Activated naive CD8-positive, alpha-beta T cell treated with anti-CD3 and anti-CD28 coated beads, Interleukin-2, amount 50 U/mL, for 24 hours (primary cell): ENCODE measurements at places on chromosomes 4 and X.

- no peak for DNase-seq
These were observed 6.0 kb upstream of the SPCS3 start for GRCh38 chr4:176313596-176314336.

- DNase-seq: no peak
These were observed 8.6 kb downstream of the OPHN1 start for GRCh38 chrX:68424719-68425118.

DNA sequence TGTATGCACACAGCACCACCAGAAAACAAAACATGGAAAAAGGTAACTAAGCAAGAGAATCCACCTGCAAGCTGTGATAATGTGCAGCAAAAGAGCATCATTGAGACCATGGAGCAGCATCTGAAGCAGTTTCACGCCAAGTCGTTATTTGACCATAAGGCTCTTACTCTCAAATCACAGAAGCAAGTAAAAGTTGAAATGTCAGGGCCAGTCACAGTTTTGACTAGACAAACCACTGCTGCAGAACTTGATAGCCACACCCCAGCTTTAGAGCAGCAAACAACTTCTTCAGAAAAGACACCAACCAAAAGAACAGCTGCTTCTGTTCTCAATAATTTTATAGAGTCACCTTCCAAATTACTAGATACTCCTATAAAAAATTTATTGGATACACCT is 90.2 kb downstream of the TET2 start:
- no peak for DNase-seq

- DNase-seq: no peak
These were observed 8.6 kb downstream of the LCORL start for GRCh38 chr4:18012807-18013462.

DNA sequence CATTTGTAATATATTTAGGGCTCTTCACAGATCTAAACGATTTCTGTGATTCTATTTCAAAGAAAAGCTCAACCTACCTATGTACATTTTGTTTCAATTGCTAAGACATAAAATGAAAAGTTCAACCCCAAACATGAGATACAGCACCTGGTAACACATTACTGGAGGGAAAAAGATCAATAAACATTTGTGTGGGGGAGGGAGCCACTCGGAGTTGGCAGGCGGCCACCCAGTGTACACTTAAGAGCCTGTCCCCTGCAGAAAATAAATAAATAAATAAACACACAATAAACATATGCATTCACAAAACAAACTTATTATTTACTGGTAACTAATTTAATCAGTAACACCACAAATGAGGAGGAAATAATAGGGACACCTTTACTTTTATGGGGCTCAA is 19.3 kb downstream of the PRSS48 start:
- DNase-seq: no peak

- no peak for DNase-seq
These were observed 21.2 kb downstream of the CCDC160 start for GRCh38 chrX:134258202-134258601.

DNA sequence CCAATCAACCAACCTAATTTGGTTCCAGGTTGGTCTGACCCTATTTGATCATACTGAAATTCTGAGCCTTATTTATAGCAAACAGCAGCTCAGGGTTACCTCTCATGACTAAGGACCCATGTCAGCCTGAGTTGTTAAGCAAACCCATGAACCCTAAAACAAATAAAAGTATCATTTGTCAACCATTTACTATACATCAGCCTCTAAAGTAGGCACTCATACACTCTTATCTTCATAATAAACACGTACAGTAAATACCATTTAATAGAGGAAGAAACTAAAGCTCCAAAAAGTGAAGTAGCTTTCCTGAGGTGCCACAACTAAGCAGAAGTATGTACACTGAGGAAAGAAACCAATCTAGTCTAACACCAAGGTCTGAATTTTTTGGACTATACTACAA is 25.2 kb downstream of the MANBA start:
- DNase-seq: no peak

DNA sequence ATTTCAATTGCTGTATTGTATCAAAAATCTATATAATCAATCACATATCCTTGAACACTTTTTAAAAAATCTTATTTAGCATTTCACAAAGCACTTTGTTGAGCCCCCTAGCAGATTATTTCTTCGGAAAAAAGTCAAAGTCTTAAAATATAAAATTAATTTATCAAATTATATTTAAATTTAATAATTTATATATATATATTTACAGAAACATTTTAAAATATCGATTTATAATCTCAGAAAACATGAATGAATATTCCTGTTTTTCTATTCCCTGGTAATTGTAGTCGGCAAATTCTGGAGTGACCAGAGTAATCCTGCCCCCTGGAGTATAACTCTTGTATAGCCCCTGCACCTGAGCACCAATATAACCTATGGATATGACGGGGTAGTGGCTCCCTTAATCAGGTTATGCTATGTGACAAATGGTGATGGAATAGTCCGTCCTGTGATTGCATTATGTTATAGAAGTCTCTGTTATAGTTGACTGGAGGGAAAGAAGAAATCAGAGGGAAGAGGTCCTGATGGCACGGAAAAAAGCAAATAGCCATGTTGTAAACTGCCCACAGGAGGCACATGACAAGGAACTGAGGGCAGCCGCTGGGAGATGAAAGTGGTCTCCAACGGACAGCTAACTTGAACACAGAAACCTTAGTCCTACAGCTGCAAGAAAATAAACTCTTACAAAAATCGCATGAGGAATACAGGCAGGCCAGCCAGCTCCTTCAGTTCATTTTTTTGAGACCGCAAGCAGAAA is 1092.3 kb downstream of the ARAP2 start:
- DNase-seq: no peak

DNA sequence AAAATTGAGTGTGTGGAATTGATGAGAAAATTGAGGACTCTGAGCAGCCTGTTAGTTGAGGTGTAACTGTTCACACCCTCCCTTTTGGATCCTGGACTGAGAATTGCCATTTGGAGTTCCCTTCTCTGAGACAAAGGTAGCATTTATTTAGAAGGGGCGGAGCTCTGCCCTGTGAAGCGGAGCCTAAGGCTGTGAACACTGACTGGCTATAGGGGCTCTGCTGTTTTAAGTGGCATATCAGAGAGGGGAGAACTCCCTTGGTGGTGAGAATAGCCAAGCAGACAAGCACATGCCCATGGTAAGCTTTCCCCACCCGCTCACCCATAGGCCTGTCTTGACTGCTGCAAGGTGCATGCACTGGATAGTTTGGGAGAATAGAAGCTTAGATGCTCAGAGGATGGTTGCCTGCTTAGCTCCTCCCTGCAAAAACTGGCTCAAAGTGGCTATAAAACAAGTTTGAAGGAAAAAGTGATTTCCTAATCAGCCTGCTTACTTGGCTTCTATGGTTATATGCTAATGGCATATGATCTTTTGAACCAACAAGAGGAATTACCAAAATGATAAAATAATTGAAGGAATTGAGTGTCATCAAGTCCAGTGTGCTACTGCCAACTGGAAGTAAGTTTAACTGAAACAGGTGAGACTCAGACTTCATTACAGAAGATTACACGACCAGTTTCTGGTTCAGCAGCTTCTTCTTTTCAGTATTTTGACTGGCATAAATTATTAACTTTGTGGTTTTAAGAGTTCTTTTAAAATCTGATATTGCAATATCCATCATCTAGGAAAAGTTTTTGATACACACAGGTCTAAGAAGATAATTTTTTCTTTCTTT is 108.4 kb downstream of the AFF1 start:
- DNase-seq: no peak

DNA sequence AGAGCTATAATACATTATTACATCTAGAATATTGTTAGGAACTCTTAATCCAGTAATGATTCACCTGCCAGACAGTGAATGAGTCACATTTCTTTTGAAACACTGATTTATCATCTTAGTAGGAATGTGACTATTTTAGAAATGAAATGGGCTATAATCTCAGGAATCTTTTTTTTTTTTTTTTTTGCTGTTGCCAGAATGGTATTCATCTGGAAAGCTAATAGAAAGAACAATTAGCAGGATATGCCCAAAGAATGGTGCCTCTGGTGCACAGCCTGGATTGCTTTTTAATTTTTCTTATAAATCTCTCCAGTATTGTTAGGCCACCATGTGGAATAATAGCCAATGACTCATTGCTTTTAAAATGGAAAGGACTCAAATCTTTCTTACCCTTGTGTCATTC is 181.1 kb upstream of the SMIM31 start:
- DNase-seq: no peak

DNA sequence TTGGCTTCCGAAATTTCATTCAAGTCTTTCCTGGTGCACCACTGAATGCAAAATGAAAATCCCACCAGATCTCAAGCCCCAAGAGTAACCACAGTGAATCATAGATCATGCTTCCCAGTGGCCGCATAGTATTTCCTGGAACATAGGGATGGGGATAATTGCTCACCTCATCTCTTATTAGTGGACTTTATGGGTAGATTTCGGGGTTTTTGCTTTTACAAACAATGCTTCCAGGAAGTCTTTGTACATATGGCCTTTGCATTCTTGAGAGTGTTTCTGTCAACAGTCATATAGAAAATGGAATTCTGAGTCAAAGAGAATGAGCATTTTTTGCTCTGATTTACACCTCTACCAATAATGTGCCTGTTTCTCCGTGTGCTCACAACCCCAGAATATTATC is 53.4 kb downstream of the PPEF2 start:
- DNase-seq: no peak

DNA sequence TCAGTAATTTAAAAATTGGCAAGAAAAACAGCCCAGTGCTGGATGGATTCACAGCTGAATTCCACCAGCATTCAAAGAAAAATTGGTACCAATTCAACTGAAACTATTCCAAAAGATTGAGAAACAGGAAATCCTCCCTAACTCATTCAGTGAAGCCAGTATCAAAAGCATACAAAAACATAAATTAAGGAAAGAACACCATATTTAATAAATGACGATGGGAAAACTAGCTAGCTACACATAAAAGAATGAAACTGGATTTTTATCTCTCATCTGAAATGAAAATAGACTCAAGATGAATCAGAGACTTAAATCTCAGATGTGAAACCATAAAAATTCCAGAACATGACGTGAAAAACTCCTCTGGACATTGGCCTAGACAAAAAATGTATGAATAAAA is 516.8 kb upstream of the SPANXN1 start:
- no peak for DNase-seq

DNA sequence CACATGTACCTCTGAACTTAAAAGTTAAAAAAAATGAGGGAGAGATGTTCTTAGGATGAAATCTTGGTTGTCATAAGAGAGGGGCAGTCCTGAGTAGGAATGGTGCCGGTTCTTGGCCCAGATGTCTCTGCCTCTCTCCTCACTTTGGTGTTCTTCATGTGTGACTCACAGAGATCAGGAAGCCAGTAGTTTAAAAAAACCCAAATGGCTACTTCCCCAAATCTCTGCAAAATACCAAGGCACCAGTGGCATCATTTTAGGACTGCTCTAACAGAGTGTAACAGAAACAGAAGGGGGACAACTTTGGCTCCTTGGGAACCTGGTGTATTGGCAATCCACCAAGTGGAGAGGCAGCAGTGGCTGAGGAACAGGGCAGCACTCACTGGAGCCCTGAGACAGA is 116.8 kb downstream of the SCD5 start:
- no peak for DNase-seq

DNA sequence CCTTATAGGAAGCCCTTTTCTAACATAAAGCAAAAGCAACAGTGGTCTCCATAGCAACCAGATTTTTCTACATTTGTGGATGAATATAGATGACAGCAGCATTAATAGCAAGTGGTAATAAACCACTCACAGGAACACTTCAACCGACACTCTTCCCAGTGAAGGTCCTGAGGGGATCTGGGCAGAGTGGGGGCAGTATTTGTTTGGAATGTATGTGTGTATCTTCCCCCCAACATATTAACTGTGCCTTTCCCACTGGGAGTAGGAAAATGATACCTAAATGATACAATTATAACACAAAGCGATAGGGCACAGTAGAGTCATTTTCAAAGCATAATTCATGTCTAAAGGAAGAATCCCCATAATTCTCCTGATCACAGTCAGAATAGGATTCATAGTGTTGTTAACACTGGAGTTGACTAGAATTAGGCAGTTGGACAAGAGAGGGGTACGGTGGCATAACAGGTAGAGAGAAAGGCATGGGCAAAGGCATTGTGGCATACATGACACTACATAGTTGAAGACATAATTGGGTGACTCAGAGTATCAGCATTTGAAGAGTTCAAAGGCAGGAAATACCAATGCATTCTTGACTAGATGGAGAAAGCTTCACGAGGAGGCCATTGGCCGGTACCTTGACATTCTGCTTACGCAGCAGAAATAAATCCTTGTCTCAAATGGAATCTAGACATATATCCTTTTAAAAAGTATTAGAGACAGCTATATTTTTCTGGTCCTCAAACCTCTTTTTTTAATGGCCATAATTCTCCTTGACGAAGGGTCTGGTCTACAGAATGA is 15.2 kb downstream of the CAPN6 start:
- no peak for DNase-seq

- no peak for DNase-seq
These were observed 39.3 kb upstream of the LPAR4 start for GRCh38 chrX:78708262-78708661.

DNA sequence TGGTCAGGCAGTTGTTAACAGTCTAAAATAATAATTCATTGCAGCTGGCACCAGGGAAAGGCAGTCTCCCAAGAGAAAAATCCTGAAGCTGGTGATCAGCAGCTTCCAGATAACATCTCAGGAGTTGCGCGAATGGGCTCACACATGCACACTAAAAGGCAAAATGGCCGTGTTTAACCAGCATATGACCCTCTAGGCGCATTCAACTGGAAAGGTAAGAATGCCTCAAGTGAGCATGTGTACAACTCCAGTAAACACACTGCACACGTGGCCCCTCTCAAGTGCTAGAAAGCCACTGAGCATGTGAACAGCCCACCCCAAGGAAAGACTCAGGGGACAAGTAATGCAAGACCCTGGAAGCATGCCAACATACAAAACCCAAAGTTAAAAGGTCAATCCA is 33.1 kb downstream of the STPG2 start:
- DNase-seq: no peak

DNA sequence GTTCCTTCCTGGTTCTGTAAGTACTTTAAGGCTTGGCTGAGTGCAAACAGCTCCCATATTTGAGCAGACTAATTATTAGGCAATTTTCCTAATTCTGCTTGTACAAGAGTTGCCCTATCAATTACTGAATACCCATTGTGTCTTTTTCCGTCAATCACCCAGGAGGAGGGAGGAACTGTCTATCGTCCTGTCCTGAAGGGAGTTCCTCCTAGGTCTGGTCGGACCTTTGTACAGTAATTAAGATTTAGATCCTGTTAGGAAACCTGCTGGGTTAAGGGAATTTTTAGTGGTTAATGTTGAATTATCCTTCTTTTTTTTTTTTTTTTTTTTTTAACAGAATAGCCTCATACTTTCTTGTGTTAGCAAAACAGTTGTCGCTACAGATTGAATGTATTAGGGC is 130.1 kb downstream of the KDM6A start:
- DNase-seq: no peak
